ENCODE measurements at places on chromosomes 5 and 9.

DNA sequence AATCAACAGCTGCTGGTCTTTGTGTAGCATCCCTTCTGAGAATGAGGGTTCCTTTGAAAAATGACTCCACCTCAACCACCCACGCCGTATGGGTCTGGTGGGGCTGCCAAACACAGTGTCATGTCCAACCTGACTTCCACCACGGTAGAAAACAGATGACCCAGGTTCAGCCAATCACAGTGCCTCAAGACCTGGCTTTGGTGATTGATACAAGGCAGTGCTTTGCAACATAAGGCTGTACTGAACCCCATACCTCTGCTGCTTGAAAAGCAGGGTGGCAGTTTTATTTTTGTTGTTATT, 11.5 kb upstream of the TGFBR1 start:
- no peak for DNase-seq

DNA sequence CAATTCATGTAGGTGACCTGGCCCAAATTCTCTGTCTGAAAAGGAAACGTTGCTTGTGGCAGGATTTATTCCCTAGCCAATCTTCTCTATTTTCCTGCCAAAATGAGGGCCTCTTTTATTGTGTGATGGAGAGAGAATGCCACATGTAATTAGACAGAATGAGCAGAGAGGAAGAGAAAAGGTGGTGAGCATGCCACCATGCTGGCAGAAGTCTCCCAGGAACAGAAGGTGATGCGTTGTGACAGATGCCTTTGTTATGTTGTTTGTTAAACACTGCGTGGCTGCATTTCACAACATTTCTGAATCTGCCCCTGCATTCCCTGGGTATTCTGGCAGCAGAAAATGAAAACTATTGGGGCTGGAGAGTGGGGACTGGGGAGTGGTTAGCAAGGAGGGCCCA, 577.6 kb downstream of the TLR4 start:
- no peak for DNase-seq

DNA sequence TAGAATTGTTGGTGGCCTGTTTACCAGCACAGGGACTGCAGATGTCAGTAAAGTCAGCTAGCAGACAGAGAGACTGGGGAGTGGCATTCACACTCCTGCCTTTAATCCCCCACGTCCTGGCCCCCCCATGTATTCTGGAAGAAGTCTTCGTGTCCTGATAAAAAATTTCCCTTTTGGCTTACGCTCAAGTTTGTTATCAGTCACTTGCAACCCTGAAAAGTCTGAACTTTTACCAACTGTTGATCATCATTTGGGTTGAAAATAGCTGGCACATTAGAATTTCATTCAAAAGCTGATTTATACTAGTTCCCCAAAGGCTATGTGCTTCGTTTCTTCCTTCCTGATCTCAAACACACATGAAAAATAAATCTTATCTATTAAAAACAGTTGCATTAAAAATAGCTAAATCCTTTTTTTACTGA, 5.8 kb upstream of the CRHBP start:
- DNase-seq: no peak

DNA sequence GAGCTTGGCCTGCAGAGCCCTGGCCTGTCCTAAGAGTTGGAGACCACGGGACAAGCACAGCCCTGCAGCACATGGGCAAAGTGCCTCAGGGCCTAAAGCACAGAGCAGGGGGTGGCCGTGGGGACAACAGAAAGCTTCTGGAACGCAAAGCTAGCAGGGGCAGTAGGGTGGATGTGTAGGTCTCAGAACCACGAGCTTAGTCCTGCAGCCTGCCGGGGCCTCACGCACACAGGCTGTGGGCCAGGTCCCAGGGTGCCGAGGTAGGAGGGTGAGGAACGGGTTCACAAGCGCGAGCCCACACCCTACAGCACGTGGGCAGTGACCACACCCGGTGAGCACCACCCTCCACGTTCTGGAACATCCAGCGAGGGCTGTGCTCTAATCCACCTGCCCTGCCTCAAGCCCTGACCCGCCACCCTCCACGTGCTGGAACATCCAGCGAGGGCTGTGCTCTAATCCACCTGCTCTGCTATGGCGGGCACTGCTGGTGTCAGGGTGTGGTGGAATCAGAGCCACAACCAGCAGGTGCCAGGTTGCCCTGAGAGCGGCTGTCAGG, 9.3 kb downstream of the CLPTM1L start:
- DNase-seq: no peak

DNA sequence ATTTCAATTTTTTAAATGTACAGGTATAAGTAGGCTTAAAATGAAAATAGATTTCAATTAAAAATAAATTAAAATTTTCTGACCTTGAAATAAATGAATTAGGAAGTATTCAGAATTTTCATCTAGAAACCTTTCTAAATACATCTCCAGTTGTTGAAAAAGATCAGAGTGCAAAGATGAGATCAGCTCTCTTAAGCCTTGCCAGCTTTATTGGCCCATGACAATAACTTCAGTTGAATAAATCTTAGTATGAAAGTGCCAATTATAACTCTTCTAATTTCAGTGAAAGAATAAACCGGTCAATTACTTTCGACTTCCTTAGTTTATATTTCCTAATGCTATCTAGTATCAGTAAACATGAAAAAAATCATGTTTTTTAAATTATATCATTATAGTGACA, 117.4 kb downstream of the FBXL17 start:
- no peak for DNase-seq

DNA sequence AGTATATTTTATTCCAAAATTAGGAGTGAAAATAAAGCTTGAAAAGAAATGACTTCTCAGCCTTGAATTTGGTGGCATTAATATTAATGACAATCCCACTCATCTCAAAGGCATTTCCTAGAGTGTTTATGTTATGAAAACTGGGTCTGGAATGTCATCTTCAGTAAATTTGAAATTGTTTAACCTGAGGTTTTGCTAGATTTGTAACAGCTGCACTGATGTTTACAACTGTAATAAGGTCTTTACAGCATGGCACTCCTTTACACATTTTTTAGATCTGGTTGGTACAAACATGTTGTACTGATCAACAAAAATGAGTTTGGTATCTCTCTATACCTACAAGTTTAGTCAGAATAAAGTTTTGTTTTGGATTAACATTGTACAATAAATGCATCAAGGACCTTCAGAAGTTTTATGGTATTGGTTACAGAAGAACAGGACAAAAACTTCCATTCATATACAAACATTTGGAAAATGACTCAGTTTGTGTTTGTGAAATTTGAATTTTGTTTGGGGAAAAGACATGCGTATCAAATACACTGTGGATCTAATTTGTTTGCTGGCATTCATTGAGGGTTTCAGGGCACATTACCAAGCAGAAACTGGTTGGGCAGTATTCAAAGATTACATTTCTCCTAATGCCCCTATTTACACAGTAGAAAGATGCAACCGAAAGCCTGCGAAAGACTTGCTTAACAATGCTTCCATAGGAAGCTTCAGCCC, 11.6 kb downstream of the FANCC start:
- no peak for DNase-seq

DNA sequence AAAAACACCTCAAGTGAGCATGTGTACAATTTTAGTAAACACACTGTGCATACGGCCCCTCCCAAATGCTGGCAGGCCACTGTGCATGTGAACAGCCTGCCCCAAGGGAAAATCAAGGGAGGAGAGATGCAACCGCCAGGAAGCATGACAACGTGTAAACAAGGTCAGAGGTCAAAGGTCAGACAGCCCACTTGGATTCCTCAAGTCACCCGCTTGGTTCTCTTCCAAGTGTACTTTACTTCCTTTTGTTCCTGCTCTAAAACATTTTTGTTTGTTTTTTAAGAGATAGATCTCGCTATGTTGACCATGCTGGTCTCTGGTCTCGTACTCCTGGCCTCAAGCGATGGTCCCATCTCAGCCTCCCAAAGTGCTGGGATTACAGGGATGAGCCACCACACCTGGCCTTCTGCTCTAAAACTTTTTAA, 126.7 kb upstream of the SHB start:
- DNase-seq: no peak

GRCh38 chr5:160188141-160189015, 40.9 kb upstream of the FABP6 start:
- DNase-seq: peak; percentile 47

DNA sequence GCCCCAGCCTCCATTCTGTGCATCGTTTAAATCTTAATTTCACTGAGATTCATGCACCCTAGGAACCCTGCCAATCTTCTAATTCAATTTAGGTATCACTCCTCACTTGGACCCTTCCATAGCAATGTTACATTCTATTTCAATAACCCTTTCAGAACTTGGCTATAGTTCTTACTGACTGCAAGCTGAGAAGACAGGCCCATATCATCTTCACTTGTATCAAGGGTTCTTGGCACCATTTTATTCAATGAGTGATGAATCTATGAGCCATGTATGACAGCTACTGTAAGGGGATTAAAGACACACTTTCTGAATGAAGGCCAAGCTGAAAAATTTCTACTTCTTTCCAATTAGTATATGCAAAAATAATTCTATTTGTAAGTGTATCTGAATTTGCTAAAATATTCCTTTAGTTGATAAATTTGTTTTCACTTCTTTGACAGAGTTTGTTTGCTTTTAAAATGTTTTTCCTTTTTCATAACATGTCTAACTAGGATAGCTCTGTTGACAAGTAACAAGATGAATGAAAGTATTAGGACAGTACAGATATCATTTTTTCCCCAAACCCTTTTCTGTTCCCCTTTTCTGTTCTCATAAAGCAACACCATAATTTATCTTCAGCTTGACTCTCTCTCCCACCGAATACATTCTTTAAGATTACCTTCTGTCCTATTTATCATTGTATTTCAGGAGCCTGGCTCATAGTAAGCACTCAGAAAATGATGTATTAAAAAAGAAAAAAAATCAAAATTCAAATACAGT, 9.6 kb downstream of the ITGA2 start:
- DNase-seq: no peak
